ENCODE measurements at places on chromosomes 13 and 19.

DNA sequence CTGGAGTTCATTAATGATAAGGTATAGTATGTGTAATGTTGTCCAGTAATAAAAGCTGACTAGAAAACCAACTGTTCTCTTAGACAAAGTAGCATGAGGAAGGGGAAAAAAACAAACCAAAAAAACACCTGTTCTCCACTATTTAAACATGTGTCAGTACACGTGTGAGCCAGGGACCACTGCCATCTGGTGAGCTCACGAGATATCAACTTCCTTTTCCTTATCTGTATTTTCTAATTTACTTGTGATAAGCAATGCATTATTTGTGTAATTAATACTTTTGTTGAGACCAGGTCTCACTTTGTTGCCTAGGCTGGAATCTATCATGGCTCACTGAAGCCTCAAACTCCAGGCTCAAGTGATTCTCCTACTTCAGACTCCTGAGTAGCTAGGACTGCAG lies 4.3 kb upstream of the SIX5 start:
- no peak for DNase-seq

- DNase-seq = no peak
Observed at GRCh38 chr13:39273953-39274738, 235.9 kb downstream of the NHLRC3 start.

DNA sequence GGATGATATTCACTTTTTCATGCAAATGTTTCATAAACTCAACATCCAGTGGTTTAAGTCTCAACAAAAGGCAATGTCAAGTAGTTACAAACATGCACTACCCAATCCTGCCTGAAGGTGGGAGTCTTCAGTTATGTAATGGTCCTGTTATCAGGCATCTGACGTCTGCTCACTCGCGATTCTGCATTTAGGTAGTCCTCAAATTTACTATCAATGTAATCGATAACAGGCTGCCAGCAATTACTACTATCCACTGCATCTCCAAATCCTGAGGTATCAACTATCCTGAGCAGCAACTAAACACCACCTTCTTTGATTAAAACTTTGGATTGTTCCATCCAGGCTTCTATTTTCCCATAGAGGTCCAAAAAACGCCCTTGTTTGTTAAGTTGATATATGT lies 51.2 kb downstream of the NLRP12 start:
- no peak for DNase-seq

- DNase-seq = no peak
Observed at GRCh38 chr13:97194479-97194878, 27.7 kb upstream of the MBNL2 start.

DNA sequence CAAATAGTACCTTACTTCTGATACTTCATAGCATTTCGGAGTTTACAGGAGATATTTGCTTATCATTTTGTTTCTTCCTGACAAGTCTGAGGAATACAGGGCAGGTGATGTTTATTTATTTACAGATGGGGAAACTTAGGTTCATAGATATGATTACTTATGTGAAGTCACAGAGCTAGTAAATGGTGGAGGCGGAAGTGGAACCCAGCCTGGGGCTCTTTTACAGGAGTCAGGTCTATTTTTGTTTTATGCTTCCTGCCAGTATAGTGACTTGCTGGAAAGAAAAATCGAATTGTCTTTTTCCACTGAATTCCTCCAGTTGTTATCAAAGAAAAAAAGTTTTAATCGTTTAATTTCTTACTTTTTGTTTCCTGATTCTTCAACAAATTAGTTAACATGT lies 66.5 kb downstream of the DGKH start:
- no peak for DNase-seq

- DNase-seq = no peak
Observed at GRCh38 chr13:65985612-65986011, 1244.5 kb downstream of the PCDH9 start.

DNA sequence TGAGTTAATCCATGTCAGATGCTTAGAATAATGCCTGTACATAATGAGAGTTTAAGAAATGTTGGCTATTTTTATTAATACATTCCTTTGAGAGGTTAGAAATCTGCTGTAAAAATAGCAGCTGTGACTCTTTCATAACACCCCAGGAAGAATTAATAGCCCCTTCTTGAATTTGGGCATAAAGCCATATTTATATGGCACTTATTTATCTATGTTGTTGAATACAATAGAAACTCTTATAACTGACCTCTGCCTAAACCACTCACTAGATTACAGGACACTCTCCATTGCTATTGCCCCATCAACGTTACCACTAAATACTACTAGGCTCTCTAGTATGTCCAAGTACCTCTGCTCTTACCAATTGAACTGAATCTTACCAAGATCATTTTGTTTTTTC lies 16.3 kb downstream of the NEK5 start:
- DNase-seq = no peak

DNA sequence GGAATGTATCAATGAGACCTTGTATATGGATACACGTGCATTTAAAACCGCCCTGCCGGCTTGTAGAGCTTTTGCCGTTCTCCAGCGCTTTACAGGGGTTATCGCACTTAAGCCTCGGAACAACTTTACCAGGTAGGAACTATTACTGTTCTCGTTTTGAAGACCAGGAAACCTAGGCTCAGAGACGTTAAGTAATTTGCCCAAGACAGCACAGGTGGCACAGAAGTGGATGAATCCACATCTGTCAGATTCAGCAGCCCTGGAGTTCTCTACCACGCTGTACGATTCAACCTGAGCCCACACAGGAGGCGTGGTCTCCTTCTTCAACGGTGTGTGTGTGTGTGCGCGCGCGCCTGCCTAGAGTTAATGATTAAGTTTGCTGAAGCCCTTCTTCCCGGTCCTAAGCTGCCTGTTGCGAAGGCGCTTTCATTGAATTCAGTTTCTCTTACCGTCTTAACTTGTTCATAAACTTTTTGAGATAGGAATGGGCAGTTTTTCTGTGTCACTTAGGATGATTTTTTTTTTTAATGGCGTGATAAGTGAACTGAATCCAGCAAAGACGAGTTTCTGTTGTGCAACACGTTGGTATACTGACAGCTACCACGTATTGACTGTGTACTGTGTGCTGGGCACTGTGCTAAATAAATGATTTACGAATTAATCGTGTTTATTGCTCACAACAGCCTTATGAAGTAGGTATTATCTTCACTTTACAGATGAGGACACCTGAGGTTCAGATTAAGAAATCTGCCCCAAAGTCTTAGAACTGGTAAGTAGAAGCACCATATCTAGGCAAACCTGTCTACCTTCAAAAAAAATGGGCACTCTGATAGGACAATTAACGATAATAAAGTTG lies 67.4 kb downstream of the KCNRG start:
- peak; percentile 73 for DNase-seq

- DNase-seq = no peak
Observed at GRCh38 chr13:112943309-112944125, 25.5 kb upstream of the MCF2L start.

GRCh38 chr19:35116072-35116801 lies 614 bp downstream of the FXYD3 start:
- DNase-seq = no peak

- no peak for DNase-seq
Observed at GRCh38 chr19:55544014-55544413, 1.3 kb downstream of the SBK3 start.

Measured in T-helper 2 cell (primary cell).